ENCODE measurements at places on chromosomes 3 and 15.

DNA sequence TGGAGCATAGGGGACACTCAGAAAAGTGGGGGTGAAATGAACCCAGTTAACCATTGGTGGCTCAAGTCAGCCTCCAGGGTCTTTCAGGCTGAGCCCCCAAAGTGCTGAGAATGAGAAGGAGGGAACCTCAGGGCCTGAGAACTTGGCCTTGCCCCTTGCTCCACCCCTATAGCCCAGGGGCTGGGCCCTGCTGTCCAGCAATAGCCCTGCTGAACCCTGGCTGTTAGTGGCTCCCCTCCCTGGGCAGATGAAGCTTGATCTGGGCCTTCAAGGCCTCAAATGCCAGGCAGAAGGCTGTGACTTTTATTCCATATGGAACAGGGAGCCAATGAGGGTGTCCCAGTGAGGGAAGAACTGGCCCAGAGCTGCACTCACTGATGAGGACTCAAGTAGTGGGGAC is 16.2 kb downstream of the ADAMTS7 start:
- no peak for DNase-seq

- DNase-seq = no peak
These were observed 1.5 kb upstream of the FBXO22 start for GRCh38 chr15:75902129-75902557.

DNA sequence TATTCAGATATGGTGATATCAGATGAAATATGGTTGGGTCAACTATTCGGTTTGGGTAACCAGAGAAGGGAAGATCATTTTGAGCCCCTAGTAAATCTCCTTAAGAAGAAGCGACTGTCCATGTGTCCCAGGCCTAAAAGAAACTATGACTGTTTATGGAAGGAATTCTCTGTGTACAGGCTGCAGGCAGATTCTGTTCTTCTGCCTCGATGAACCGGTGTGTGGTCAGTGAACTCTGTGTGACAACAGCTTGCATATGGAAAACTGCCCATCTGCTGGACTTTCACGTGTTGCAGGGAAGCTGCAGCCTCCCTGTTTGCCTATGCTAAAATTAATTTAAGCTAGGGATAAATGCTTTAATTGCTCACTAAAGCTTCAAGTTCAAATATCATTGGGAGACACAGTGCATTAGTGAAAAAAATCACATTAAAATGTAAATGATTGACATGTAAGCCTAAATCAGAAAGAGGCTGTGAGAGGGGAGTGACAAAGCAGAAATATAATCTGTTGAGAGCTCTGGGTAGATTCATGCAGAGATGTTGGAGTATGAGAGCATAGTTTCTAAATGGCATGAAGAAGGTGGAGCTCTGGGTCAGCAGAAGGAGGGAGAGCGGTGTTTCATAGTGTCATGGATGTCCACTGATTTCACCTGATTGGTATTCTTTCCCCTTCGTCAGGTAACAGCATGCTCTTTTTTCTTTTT is 65.4 kb upstream of the PFN2 start:
- DNase-seq = no peak

GRCh38 chr3:87307805-87308204 is 31.4 kb upstream of the POU1F1 start:
- DNase-seq = no peak

DNA sequence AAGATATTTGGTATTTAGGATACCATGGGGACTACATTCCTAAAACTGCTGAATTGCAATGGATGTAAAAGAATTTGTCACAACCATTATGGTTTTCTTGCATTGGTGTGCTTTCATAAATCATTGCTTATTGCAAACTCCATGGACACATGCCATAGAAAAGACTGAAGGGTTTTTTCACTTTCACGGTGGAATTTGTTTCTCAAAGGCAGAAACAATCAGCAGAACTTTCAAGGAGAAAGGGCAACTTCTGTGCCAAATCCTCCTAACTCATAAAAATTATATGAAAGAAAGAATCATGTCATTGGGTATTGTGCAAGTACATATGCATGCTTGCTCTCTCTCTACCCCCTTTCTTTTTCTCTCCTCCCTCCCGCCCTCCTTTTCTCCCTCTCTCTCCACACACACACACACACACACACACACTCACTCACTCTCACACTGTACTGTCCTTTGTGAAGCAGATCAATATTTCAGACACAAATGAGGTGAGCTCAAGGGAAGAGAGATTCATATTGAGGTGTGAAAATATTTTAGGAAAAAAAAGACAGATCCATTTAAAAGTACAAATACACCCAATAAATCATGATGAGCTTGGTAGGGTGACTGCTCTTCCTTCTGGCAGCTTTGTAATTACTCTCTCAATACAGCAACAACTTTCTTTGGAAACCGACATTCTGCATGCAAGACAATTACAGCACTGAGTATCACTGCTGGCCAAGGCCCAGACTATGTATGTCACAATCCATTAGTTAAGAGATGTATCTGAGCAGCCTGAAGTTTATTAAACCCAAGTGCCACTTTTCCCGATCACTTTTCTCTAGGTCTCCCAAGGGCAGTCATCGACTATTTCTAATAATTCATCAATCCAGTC is 492.6 kb downstream of the TUSC7 start:
- DNase-seq = no peak

DNA sequence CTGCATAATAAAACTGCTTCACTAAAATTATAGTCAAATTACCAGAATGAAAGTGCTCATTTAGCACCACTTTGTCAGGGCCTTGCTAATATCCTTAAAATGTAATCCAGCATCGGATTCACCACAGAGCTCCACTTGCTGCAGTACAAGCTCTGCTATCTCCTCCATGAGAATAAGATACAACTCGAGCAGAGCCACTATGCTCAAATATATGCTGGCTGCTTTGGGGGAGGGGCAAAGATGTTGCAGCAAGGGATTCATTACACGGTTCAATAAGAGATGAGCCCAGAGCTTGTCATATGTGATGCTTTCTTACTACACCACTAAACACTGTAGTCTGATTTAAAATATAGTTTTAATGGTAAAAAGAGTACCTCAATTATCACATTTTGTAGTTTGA is 72.2 kb downstream of the DLG1 start:
- no peak for DNase-seq

DNA sequence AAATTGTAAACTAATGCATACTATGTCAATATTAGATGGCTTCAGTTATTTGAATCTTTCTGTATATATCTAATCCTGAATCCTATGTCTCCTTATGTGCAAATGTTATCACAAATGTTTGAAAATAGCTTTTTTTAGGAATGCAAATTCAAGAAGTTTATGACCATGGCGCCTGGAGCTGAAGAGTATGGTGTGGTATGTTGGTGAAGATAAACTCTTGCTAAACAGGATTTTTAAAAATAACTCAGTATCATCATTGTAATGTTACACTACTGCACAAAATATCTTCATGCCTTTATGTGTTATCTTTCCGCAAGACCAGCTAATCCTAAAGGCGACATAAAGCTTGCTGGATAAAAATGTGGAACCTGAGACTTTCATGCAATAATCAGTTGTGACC is 382.6 kb downstream of the ROBO1 start:
- DNase-seq = no peak

DNA sequence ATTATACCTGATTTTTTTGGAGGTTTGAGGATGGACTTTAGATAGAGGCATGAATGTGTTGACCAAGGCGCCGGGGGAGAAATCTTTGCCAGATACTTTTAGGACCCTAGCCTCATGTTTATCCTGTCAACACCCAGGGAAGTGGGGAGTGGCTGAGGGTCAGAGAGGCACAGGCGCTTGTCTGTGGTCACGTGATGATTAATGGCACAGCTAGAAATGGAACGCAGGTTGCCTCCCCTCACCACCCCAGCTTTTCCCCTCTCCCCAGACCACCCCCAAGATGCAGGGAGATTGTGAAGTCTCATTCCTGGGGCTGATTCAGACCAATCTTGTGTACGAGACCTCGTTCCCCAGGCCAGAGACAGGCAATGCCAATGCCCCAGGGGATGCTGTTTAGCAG is 218.4 kb upstream of the LINGO1 start:
- DNase-seq = no peak

DNA sequence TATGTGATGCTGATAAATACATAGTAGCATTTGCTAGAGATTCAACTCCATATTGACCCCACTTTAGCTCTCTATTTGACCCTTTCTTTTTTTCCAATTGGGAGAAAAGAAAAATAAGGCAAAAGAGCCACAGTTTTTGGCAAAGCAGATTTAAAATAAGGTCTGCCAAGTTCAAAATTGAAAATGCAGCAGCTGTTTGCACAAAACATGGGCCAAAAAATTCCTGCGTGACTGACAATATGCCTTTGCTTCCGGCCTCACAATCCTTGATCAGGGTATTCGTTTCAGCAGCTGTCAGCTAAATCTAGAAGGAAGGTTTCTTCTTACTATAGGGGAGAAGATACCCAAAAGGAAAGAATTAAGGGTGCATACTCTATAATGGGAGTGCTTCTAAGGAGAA is 563.5 kb upstream of the CCDC54 start:
- DNase-seq = no peak

DNA sequence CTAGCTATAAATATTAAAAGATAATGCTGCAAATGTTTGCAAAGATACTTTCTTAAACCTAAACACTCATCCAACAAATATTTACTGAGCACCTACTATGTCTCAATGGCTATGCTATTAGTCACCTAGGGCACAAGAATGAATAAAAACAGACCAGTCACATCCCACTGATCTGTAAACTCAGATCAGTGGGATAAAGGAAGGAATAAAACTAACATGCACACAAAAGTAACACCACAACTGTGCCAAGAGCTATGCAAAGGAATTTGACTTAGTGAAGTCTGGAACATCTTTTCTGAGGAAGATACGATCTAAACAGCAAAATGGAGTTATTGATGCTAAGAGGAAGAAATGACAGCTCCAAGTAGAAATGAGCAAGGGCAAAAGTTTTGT is 56.6 kb downstream of the CBLB start:
- no peak for DNase-seq

DNA sequence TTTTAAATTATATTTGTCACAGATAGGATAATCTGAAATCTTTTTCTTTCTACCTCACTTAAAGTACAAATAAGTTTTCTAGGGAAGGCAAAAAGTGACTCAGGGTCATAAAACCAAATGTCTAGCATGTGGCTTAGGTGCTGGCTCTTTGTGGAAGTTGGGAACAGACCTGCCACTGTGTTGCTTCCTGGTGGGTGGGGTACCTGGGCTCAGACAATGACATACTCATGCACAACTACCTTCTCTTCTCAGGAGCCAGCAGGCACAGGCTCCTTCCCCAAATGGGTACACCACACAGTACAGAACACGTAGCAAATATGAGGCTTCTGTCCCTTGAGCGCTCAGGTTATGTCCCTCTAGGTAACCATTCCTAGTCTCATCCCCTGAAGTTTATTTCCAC is 40.1 kb upstream of the MUC13 start:
- no peak for DNase-seq

GRCh38 chr3:55690726-55691125 is 203.6 kb upstream of the WNT5A start:
- DNase-seq = no peak

- DNase-seq = no peak
These were observed 722 bp downstream of the CACNA1D start for GRCh38 chr3:53495146-53495519.

DNA sequence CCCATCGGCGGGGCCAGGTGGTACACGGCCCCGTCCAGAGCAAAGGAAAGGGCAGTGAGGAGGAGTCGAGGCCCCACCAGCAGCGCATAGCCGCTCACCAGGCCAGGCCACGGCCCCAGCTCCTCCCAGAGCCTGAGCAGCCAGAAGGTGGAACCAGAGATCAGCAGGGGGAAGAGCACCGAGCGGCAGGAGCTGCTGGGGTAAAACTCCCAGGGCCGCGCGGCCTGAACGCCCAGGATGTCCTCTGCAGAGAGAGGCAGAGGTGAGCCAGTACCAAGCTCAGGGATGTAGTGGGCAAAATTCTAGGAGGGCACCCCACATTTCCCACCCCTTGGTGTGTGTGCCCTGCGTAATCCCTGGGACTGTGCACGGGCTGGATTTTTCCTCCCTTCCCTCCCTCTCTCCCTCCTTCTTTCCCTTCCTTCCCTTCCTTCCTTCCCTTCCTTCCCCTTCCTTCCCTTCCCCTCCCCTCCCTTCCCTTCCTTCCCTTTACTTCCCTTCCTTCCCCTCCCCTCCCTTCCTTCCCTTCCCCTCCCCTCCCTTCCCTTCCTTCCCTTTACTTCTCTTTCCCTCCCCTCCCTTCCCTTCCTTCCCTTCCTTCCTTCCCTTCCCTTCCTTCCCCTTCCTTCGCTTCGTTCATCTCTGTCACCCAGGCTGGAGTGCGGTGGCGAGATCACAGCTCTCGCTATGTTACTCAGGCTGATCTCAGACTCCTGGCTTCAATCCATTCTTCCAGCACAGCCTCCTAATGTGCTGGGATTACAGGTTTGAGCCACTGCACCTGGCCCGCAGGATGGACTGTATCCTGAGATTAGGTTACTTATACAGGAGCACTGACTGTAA is 6.3 kb upstream of the NCBP2 start:
- no peak for DNase-seq

- DNase-seq = no peak
These were observed 203.6 kb downstream of the AKAP13 start for GRCh38 chr15:85583923-85584390.

- DNase-seq = no peak
These were observed 193.5 kb downstream of the ANXA2 start for GRCh38 chr15:60204131-60204885.

DNA sequence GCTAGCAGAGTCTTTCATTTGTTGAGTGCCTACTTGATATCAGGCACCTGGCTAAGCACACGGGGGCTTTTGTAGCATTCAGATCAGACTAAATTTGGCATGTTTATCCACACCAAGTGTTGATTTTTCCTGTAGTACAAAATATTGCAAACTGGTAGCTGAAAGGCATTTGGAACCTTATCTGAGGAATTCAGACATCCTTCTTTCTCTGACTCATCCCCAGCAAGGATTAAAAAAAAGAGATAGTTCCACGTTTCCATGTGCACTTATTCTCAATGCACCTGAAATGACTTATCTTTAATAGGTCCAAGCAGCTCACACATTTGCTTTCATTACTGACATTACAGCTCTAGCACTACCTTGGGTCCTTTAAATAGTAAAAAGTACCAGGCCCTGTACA is 786.0 kb upstream of the GRM7 start:
- no peak for DNase-seq

DNA sequence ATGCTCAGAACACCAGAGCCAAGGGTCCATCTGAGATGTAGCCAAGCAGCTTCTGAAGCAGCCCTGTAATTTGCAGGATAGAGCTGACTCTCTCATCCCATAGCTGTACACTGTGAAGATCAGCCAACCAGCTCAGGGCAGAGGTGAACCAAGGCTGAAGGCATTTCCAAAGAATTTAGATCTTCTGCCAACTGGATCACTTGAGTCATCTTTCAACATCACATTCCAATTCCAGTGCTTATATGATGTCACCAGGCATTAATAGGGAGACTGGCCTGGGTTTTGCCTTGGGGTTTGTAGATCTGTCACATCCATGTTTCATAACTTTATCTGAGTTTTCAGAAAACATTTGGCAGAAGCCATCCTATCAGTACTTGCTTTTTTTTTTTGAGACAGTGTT is 98.2 kb downstream of the NR2F2 start:
- DNase-seq = no peak
